ENCODE measurements at places on chromosomes 1 and 21. TPM values are rescaled to one million over a fixed set of nuclear protein-coding genes. Genes with fewer than 3 reads are reported as not detected.

Gene GADD45A
- 69.8 TPM for total RNA-seq

Gene CLCA1
- 0.15 TPM for total RNA-seq

Gene STRIP1
- total RNA-seq = 58.4 TPM

Gene CDCP2
- total RNA-seq = not detected

Gene SLC16A4
- 44.7 TPM for total RNA-seq

Gene AQP10
- not detected for total RNA-seq

Measured in smooth muscle cell of trachea (primary cell).